Heart left ventricle (tissue), 16 donors: ENCODE measurements at places on chromosomes 2 and 18. TPM values are rescaled to one million over a fixed set of nuclear protein-coding genes. Genes with fewer than 3 reads are reported as not detected.
A peak's percentile ranks its signal among the peaks of the same experiment; 100 is the strongest.

DNA sequence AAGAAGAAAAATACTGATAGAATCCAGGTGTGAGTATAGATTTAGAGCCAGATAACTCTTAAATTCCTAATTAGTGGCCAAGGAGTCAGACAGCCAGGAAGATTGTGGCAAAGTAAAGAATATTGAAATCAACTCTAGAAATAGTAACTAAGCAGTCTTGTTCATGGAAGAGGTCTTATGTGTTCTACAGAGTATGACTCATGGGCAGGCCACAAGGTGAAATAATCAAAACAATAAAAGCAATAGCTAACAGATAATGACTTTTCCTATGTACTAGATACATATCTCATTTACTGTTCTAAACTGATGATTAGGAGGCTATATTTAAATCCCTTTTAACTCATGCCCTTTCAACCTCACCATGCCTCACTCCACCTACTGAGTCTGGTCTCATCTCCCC is 227.4 kb upstream of the COL3A1 start:
- H3K27ac ChIP-seq = no peak overlapping the region
- H3K4me1 ChIP-seq = no peaks in the 10 kb centered on the region
- no peaks in the 10 kb centered on the region for H3K36me3 ChIP-seq

GRCh38 chr2:47487498-47487875 is 84.5 kb downstream of the MSH2 start:
- peaks cover 30% of the 10 kb centered on the region for H3K36me3 ChIP-seq
- no peak overlapping the region for H3K4me3 ChIP-seq
- DNase-seq = no peak
- no peaks in the 10 kb centered on the region for H3K27me3 ChIP-seq
- H3K27ac ChIP-seq = no peak overlapping the region

DNA sequence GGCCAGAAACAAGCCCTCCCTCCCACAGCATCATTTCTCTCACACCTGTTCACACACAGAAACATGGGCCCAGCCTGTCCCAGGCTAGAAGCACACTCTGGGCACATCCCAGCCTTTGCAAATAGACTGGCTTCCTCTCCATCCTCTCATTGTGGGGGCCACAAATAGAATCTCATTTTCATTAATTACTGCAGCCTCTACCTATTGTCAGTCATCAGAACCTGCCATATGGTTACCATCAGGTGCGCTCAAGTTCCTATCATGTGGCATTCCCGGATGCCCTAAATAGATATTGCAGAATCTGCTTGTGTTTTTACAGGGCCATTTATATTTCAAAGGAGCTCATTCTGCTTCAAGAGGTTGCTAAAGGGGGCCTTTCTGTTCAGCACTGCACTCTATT is 460.7 kb downstream of the BCL11A start:
- no peak overlapping the region for H3K27ac ChIP-seq
- no peaks in the 10 kb centered on the region for H3K27me3 ChIP-seq
- H3K4me1 ChIP-seq = no peaks in the 10 kb centered on the region
- H3K4me3 ChIP-seq = no peak overlapping the region
- H3K36me3 ChIP-seq = no peaks in the 10 kb centered on the region
- DNase-seq = no peak

DNA sequence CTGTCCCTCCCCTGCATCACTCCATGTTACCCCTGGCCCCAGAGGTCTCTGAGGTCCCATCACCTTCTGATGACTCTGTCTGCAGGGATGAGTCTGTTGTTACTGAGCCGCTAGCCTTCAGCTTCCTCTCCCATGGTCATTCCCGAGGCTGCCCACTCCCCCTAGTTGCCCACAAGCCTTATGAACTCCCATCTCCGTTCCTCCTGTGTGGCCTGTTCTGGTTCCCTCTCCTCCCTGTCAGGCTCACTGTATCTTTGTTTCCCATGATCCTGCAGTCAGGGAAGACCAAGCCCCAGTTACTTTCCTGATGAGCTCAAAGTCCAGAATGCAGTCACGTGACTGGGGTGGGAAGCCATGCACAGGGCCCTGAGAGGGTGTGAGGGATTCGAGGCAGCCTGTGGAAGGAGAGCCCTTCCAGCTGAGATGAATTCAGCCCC is 39.5 kb downstream of the INPP4A start:
- peaks cover 64% of the 10 kb centered on the region for H3K4me1 ChIP-seq
- H3K27me3 ChIP-seq = no peaks in the 10 kb centered on the region
- no peak for DNase-seq
- H3K4me3 ChIP-seq = no peak overlapping the region

DNA sequence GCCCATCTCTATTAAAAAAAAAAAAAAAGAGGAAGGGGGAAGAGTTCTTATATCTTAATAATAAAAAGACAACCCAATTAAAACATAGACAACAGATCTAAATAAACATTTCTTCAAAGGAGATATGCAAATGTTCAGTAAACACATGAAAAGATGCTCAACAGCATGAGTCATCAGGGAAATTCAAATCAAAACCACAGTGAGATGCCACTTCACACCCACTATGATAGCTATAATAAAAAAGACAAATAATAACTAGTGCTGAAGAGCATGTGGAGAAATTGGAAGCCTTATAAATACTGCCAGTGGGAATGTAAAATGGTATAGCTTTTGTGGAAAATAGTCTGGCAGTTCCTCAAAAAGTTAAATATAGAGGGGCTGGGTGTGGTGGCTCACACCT is 61.5 kb upstream of the CYP20A1 start:
- H3K27me3 ChIP-seq = no peaks in the 10 kb centered on the region
- H3K4me3 ChIP-seq = no peak overlapping the region
- no peak for DNase-seq
- H3K27ac ChIP-seq = no peak overlapping the region

DNA sequence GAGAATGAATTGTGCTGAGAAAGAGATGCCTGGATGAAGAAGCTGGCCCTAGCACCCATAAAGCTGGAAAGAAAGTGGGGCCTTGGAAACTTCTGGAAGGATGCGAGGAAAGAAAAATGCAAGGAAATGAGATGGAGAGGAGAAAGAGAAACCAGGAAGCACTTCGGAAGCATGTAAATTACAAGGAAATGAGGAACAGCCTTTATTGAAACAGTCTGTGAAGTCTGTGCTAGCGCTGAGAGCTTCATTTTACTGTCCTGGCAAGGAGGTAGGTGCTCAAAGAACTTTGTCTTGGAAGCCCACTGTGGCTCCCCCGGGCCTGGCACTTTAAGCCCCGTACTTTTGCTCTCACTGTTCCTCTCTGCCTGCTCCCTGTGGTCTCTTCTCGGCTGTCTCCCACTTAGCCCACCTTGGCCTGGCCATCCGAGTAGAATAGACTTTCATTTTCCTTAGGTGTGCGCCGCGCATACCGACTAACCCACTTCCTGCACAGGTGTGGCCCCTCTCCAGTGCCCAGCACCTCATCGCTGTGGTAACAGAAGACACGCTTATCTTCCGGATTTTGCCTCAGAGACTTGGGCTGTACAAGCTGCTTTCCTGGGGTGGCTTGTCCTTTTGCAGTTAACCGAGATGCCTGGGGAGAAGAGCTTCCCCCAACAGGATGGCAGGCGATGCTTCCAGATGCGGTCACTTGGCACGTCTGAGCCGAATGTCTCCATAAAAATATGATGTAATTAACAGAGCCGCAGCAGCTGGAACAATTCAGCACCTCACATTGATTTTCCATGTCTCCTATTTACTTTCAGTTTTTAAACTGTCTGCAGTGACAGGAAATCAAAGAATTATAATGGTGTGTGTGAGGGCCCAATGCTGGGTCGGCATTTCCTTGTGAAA is 199.6 kb downstream of the HRH4 start:
- no peaks in the 10 kb centered on the region for H3K27me3 ChIP-seq
- H3K4me3 ChIP-seq = peak overlapping the region; percentile 12

DNA sequence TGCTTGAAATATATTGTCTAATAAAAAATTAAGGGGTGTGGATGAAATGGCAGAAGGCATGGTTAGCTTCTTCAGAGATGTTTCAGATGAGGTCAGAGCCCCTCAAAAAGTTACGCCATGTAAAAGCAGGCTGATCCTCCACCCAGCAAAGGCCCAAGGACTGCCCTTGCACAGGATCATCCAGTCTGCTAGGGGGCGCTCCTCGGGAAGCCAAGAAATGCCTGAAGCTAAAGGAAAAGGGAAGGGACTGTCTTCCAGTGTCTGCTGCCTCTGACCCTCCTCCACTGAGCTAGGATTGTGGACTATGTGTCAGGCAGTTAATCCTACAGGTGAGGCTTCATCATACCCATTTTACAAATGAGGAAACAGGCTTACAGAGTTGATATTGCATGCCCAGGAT is 33.8 kb upstream of the TEX51 start:
- H3K27me3 ChIP-seq = no peaks in the 10 kb centered on the region
- H3K4me1 ChIP-seq = no peaks in the 10 kb centered on the region
- DNase-seq = no peak
- no peak overlapping the region for H3K27ac ChIP-seq
- H3K36me3 ChIP-seq = no peaks in the 10 kb centered on the region

GRCh38 chr2:8152392-8153257 is 529.2 kb upstream of the ID2 start:
- no peak overlapping the region for H3K4me3 ChIP-seq
- no peak for DNase-seq
- no peaks in the 10 kb centered on the region for H3K4me1 ChIP-seq
- no peaks in the 10 kb centered on the region for H3K36me3 ChIP-seq
- no peaks in the 10 kb centered on the region for H3K27me3 ChIP-seq
- no peak overlapping the region for H3K27ac ChIP-seq

GRCh38 chr2:57417007-57417406 is 629.6 kb upstream of the VRK2 start:
- H3K36me3 ChIP-seq = no peaks in the 10 kb centered on the region
- H3K4me1 ChIP-seq = no peaks in the 10 kb centered on the region
- H3K27ac ChIP-seq = no peak overlapping the region
- H3K4me3 ChIP-seq = no peak overlapping the region

- H3K27ac ChIP-seq = no peak overlapping the region
- H3K4me3 ChIP-seq = peak overlapping the region; percentile 28
- no peaks in the 10 kb centered on the region for H3K27me3 ChIP-seq
Observed at GRCh38 chr2:104434318-104434792, 419.6 kb upstream of the POU3F3 start.

- DNase-seq = peak; percentile 22
- no peak overlapping the region for H3K4me3 ChIP-seq
- H3K27me3 ChIP-seq = no peaks in the 10 kb centered on the region
Observed at GRCh38 chr2:128298846-128299507, 19.7 kb downstream of the HS6ST1 start.

DNA sequence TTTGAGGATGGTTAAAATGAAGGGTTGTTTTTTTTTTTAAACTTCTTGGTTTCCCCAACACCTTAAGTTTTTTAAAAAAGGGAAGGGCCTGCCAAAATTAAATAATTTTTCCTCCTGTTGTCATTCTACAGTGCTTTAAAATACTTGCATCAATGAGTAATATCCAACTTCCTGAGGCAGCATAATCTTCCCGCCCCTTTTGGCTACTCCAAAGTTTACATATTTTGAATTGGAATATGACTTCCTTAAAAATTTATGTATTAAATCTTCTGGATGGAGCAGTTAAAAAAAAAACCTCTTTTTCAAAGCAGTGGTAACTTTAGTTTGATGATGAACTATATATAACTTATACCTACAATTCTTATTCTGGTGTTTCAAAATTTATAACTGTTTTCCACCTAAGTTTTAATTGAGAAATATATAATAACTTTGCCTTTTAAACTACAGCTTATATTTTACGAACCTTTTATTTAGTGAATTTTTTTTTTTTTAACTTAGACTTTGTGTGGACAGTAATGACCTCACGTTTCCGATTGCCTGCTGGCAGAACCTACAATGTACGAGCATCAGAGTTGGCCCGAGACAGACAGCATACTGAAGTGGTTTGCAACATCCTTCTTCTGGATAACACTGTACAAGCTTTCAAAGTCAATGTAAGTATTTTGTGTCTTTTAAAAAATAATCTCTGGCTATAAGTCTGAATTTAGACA is 49.8 kb downstream of the PTPN4 start:
- H3K4me1 ChIP-seq = no peaks in the 10 kb centered on the region
- H3K4me3 ChIP-seq = no peak overlapping the region
- H3K36me3 ChIP-seq = peaks cover 12% of the 10 kb centered on the region
- DNase-seq = peak; percentile 63
- H3K27me3 ChIP-seq = no peaks in the 10 kb centered on the region
- no peak overlapping the region for H3K27ac ChIP-seq

DNA sequence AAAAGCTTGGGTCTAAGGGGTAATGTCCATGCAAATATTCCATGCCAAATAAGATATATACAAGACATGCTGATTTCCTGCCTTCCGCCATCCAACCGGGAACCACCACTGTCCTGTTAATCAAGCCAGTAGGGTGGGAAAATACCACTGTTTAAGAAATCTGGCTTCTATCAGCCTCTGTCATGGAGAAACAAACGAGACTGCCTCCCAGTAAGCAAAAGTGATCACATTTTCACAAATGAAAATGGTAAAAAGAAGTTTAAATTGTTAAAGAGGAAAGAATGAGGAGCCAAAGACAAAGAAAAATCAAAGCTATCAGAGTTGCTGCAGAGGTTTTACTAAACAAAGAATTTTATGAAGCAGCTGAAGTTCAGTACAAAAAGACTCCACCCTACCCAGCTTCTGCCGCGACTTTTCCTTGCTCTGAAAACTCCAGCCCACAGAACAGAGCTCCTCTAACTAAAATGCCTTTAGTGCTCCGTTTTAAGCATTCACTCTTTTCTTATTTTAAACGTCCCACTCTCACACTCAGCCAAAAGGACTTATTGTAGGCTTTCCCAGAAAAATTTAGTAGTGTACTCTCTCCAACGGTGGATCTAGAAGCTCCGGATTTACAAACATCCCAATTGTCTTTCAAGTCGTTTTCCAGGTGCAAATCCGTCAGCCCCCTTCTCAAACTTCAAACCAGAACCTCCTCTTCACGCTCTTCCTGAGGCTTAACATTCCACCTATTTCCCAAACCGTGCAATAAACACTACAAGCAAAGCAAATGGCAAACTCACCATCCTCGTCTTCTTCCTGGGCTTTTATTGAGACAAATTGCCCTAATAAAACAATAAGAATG is 613 bp downstream of the COL5A2 start:
- no peaks in the 10 kb centered on the region for H3K36me3 ChIP-seq
- H3K4me1 ChIP-seq = no peaks in the 10 kb centered on the region
- H3K4me3 ChIP-seq = peak overlapping the region; percentile 61
- peak overlapping the region; percentile 75 for H3K27ac ChIP-seq
- H3K27me3 ChIP-seq = no peaks in the 10 kb centered on the region
- DNase-seq = peak; percentile 20

- H3K27ac ChIP-seq = no peak overlapping the region
- no peaks in the 10 kb centered on the region for H3K36me3 ChIP-seq
- no peak for DNase-seq
Observed at GRCh38 chr18:49626842-49627467, 65.1 kb downstream of the LIPG start.

- no peak for DNase-seq
- no peak overlapping the region for H3K27ac ChIP-seq
- no peaks in the 10 kb centered on the region for H3K27me3 ChIP-seq
- no peaks in the 10 kb centered on the region for H3K36me3 ChIP-seq
Observed at GRCh38 chr18:50508228-50508627, 51.7 kb upstream of the MAPK4 start.

- H3K4me3 ChIP-seq = peak overlapping the region; percentile 69
- peaks cover 39% of the 10 kb centered on the region for H3K4me1 ChIP-seq
- peak; percentile 33 for DNase-seq
- no peaks in the 10 kb centered on the region for H3K27me3 ChIP-seq
Observed at GRCh38 chr2:68251855-68252399, 405 bp downstream of the PPP3R1 start.

GRCh38 chr2:47177043-47177565 is 22.0 kb upstream of the STPG4 start:
- H3K36me3 ChIP-seq = peaks cover 3% of the 10 kb centered on the region
- DNase-seq = no peak
- peaks cover 24% of the 10 kb centered on the region for H3K4me1 ChIP-seq
- no peaks in the 10 kb centered on the region for H3K27me3 ChIP-seq
- H3K27ac ChIP-seq = peak overlapping the region; percentile 100

The LIMS3 gene
- total RNA-seq = 3.0 TPM

The CSRNP3 gene
- total RNA-seq = 5.5 TPM

The ST8SIA3 gene
- not detected for total RNA-seq

The RUFY4 gene
- not detected for total RNA-seq

The TTC21B gene
- 10.3 TPM for total RNA-seq

The CHPF gene
- 98.8 TPM for total RNA-seq

The TSPYL6 gene
- not detected for total RNA-seq
